NCI-H2107 (cell line): ENCODE measurements at places on chromosomes 6 and 20.
A peak's percentile ranks its signal among the peaks of the same experiment; 100 is the strongest.

- DNase-seq = no peak
Measured at GRCh38 chr20:11170565-11170964, 496.8 kb upstream of the JAG1 start.

GRCh38 chr6:57432157-57432556, 114.7 kb downstream of the PRIM2 start:
- DNase-seq = no peak

DNA sequence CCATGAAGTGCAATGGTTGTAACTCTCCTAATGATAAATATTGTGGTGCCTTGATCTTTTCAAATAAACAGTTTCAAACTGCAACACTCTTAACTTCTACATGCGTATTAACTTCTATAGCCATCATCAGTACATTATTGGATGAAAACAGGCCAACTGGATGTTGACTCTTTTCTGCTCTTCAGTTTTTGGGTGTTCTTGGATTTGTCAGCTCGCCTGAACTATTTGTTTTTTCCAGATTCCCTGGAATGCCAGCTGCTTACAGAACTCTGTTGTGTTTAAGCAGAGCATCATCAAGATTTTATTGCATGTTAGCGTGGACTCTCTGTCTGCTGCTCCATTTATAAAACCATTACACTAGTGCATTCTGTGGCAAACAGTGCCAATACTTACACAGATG, 626.1 kb downstream of the HDGFL1 start:
- no peak for DNase-seq

DNA sequence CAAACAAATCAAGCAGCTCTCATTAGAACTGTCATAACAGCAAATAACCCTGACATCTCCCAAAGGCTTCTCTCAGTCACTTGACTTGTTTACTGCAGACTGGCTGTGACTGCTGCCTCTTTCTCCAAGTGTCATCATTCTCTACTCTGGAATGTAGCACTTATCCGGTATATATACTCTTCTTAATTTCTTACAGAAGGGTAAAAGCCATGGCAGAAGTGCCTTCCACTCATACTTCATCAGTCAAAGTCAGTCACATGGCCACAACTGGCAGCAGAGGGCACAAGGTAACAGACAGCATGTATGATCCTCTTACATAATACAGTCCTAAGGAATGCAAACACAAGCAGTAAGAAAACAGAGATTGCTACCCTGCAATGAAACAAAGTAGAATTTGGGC, 9.3 kb downstream of the NAPB start:
- no peak for DNase-seq

GRCh38 chr6:108897371-108897770, 49.1 kb downstream of the ARMC2 start:
- DNase-seq = no peak

DNA sequence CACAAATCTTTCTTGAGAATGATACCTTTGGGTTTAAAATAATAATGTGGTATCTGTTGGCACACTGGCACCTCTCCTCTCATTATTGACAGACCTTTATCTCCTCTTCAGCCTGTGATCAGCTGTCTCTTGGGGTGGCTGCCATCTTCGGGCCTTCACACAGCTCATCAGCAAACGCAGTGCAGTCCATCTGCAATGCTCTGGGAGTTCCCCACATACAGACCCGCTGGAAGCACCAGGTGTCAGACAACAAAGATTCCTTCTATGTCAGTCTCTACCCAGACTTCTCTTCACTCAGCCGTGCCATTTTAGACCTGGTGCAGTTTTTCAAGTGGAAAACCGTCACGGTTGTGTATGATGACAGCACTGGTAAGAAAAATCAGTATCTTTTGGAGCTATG, 232.8 kb downstream of the GRIK2 start:
- peak; percentile 66 for DNase-seq

GRCh38 chr6:157741948-157742556, 81.0 kb upstream of the SNX9 start:
- no peak for DNase-seq

DNA sequence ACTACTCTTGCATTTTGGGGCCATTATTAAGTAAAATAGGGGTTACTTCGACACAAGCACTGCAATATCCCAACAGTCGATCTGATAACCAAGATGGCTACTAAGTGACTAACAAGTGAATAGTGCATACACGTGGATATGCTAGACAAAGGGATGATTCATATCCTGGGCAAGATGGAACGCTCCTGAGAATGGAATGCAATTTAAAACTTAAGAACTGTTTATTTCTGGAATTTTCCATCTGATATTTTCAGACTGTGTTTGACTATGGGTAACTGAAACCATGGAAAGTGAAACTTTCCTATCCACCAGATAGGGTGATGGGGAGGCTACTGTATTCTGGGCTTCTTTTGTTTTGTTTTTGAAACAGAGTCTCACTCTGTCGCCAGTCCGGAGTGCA, 66.5 kb downstream of the ILRUN start:
- DNase-seq = no peak

- DNase-seq = no peak
Measured at GRCh38 chr6:100892693-100893092, 11.6 kb upstream of the ASCC3 start.

GRCh38 chr20:54589402-54590030, 114.1 kb downstream of the DOK5 start:
- no peak for DNase-seq

GRCh38 chr6:163651915-163652668, 237.6 kb downstream of the QKI start:
- no peak for DNase-seq

DNA sequence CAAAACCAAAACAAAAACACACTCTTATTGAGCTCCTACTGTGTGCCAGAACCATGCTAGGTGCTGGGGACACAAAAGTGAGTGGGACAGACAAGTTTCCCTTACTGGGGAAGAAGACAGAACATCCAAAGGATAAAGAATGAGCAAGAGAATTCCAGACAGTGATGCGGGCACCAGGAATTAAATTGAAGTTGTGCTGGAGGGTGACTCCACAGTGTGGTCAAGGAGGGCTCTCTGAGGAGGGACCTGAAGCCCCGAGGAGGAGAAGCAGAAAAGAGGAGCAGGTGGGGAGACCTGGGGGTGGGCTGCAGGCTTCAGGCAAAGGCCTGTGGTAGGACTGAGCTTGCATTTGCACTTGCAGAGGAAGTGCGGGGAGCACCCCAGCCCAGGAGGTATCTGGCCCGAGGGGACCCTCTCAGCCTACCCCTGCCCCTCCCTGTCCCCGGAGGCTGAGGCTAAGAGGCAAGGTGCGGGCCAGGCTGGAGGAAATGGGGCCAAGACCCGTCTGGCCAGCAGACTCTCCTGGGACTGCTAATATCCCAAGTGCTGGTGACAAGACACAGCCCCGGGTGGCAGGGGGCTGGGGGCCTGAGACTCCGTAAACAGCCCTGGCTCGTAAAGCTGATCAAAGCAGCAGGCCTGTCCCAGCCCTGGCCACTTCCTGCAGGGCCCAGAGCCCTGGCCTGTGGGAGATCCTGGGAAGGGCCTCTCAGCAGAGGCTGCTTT, 57.1 kb downstream of the SNAI1 start:
- no peak for DNase-seq

- DNase-seq = no peak
Measured at GRCh38 chr6:683742-684440, 9.0 kb downstream of the EXOC2 start.

DNA sequence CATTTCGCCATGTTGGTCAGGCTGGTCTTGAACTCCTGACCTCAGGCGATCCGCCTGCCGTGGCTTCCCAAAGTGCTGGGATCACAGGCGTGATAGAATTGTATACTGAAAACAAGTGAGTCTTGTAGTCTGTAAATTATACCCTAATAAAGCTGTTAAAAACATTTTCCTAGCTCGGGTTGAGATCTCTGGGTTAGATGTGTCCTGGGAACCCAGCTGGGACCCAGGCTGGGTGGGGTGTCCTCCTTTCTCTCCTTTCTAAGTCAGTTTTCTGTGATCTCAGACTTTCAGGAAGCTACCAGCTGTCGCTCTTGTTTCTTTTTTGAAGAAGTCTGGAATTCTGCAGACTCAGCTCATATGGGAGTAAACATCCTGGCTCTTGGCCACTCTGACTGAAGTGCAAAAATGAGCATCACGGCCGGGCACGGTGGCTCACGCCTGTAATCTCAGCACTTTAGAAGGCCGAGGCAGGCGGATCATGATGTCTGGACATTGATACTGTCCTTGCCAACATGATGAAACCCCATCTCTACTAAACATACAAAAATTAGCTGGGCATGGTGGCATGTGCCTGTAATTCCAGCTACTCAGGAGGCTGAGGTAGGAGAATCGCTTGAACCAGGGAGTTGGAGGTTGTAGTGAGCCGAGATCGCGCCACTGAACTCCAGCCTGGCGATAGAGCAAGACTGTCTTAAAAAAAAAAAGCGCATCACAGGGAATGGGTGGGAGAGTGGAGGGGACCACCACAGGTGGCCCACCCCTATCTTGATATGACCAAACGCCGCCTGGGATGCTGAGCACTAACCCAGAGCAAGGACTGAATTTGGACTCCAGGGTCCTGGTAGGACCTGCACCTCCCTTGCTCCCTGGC, 9.9 kb upstream of the PCIF1 start:
- no peak for DNase-seq

GRCh38 chr6:165811512-165811911, 148.5 kb upstream of the PDE10A start:
- no peak for DNase-seq

DNA sequence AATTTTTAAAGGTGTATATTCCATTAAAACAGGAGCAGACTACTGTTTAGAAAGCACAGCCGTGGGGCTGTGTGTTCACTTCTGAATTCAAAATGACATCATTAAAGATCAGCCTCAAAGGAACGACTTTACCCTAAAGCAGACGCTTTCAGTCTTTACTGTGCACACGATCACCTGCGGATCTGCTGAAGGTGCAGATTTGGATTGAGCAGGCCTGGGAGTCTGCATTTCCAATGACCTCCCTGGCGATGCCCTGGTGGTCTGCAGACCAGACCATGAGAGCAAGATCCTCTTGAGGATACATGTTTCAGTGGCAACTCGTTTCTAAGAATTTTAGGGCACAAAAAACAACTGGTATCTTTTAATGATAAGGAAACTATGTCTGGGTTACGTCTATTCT, 27.2 kb downstream of the TXNDC5 start:
- DNase-seq = no peak

- no peak for DNase-seq
Measured at GRCh38 chr6:36820700-36821580, 18.3 kb downstream of the CPNE5 start.

GRCh38 chr6:33604941-33605854, 15.9 kb upstream of the ITPR3 start:
- DNase-seq = no peak

DNA sequence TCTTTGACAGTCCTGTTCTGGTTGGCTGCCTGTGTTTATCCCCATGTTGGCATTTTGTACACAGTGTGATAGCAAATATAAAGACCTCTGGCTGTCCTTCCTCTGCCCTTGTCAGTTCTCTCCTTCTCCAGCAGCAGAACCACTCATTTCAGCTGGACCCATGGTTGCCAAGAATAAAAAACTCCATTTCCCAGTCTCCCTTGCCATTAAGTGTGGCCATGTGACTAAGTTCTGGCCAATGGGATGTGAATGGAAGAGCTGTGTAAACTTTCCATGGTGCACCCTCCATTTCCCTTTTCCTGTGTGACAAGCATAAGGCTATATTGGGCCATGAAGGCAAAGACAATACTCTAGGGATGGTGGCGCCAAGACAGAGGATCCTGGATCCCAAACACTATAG, 78.4 kb upstream of the TBC1D7 start:
- DNase-seq = no peak

- DNase-seq = no peak
Measured at GRCh38 chr6:159013229-159013628, 13.2 kb upstream of the RSPH3 start.

DNA sequence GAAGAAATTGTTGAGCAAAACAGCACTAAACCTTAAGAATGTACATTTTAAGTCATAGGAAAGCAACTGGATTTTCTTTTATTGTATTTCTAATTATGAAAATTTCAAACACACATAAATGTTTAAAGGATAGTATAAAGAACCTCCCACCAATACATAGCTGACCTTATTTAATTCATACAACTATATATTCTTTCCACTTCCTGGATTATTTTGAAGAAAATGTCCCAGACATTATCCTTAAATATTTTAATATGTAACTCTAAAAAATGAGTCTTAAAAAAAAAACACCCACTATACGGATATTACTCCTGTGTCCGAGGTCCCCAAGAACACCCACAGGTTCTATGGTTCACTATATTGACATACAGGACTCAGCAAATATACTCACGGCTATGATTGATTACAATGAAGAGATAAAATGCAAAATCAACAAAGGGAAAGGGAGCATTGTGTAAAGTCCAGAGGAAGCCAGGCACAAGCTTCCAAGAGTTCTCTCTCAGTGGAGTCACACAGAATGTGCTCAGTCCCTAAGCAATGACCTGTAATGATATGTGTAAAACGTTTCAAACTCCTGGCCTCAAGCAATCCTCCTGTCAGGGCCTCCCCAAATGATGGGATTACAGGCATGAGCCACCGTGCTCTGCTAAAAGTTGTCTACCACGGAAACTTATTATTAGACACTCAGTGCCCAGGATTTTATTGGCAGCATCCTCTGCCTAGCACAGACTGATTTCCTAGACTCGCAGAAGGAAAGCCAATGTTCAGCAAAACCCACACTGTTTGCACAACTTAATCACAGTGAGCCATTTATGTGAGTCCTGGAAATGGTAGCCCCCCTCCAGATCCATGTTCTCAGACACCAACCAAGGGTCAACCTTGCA, 23.2 kb downstream of the GLYATL3 start:
- DNase-seq = no peak

GRCh38 chr6:41036186-41036585, 2.8 kb downstream of the UNC5CL start:
- DNase-seq = no peak

GRCh38 chr6:82045965-82046756, 201.4 kb downstream of the IBTK start:
- no peak for DNase-seq

DNA sequence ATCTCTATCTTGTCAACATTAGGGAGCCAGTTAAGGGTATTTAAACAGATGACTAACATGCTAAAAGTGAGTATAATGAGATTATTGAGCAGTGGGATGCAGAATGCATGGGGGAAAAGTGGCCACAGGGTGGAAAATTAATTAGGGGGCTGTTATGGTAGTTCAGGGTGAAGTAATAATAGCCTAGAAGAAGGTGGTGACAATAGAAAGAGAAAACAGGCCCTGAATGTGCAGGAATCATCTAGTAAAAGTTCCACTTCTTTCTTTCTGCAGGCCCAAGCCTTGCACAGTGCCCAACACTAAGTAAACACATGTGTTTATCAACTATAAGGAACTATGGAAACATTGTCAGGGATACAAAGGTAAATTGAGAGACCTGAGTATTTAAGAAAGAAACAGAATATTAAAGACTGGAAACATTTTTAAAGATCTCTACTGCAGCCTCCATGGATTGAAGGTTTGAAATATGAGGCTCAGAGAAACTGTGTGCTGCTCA, 7.1 kb upstream of the MYB start:
- DNase-seq = no peak

- no peak for DNase-seq
Measured at GRCh38 chr6:41963371-41963770, 21.8 kb upstream of the CCND3 start.

- no peak for DNase-seq
Measured at GRCh38 chr6:148166339-148166968, 176.2 kb upstream of the SASH1 start.

- DNase-seq = no peak
Measured at GRCh38 chr20:29313481-29313880, 1944.0 kb upstream of the DEFB115 start.
